ENCODE measurements at places on chromosomes 5 and 9.

GRCh38 chr5:36301858-36302603, at the start of gene RANBP3L:
Gene RANBP3L (minus strand): TSS chr5:36301902. CDS start chr5:36301416, 486 bp downstream.
- no peak for DNase-seq

- DNase-seq: no peak
Observed at GRCh38 chr5:154858972-154859871, 795 bp downstream of the CNOT8 start.

DNA sequence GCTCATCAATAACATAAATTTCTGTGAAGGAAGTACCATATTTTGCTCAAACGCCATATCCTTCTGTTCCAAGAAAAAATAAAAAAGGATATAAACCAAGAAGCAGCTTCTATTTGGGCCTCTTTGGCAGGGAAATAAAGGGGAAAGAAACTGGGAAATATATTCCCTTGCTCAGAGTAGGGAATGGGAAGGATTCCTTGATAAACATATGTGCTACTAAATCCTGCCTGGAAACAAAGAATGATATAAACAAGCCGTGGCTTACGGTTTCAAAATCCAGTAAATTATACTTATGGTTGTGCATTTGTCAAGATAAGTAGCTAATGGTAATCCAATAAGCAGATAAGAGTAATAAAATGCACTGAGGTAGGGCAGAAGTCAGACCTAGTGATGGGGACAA, 481.6 kb downstream of the NTRK2 start:
- no peak for DNase-seq

- no peak for DNase-seq
Observed at GRCh38 chr5:100446879-100447430, 88.2 kb upstream of the FAM174A start.

- no peak for DNase-seq
Observed at GRCh38 chr9:79693750-79694149, 122.0 kb downstream of the TLE4 start.

GRCh38 chr9:122263699-122264349, 816 bp downstream of the RBM18 start:
- no peak for DNase-seq

DNA sequence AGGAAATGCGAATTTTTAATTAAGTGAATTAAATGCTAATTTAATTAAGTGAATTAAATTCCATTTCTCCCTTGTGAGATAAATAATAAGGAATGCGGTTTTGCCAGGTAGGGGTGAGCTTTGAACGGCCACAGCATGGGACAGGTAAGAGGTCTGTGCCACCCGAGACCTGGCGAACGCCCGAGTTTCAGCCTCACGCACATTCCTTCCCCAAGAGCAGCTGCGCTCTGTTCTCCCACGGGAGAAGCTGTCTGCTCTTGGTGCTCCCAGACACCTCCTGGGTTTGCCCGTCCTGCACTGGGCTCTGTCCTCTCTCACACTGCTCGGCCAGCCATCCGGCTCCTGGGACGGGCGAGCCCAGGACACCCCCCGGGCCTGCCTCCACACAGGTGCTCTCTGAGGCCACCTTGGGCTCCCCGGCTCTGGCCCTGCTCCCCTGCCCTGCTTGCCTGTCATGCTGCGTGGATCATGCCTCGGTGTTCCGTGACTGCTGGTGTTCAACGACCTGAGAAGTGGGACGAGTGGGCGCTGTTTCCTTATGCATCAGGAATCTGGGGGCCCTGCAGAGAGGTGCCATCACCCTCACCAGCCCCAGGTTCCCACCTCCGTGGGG, 13.7 kb upstream of the CAMSAP1 start:
- no peak for DNase-seq

GRCh38 chr9:72046630-72047456, 13.6 kb downstream of the C9orf57 start:
- DNase-seq: no peak

DNA sequence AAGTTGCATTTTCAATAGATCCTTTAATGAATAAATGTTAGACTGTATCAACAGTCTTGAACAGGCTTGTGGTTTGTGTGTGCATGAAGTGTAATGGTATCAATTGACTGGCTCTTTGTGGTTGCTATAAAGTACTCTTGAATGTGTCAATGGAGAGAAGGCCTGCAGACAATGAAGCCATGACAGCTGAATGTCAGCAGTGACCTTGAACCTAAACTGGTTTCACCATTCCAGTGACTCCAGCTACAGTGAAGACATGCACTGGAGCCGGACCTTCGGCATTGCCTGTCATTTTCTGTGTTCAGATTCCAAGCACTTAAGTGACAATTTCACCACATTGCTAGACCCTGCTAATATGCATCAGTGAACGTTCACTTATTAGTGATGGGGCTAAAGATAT, 276.0 kb upstream of the TMEM161B start:
- DNase-seq: no peak

- DNase-seq: no peak
Observed at GRCh38 chr5:138737494-138738265, 15.5 kb upstream of the CTNNA1 start.

GRCh38 chr9:76529653-76530052, 70.7 kb downstream of the GCNT1 start:
- DNase-seq: no peak

- no peak for DNase-seq
Observed at GRCh38 chr9:93141771-93142483, 7.9 kb upstream of the NINJ1 start.

DNA sequence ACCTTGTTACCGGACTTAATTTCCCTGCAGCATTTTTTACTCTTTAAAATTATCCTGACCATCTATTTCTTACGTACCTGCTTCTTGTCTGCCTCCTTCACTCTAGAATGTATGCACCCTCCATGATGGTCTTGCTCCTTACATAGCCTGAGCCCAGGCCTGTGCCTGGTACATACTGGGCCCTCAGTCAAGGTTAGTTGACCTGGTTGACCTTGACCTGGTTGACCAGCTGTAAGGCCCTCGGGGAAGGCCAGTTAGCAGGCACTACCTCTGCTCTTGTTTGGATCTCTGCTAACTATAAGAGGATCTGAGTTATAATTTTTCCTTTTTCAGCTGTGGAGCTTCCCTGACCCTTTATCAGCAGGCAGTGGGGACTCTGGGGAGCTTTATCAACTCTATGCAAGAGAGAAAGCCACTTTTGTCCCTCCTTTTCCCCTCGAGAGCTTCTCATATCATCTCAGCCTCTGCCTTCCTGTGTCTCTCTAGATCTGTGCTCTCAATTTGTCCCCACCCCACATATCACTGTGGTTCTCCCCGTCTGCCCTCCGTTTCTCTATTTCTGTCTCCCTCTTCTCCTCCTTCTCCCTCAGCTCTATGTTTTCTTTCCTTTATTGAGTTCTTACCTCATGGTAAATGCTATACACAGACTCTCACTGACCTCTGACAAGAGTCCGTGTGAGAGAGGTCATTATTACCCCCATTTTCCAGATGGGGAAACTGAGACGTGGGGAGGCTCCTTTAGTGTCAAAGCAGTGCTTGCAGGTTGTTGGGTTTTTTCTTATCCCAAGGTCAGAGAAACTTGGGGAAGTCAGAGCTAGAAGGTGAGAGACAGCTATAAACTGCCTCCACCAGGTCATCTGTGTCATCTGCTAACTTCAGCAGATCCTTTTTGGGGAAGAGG, 28.6 kb downstream of the SPRY4 start:
- DNase-seq: no peak

GRCh38 chr5:126023994-126024441, 399.2 kb upstream of the GRAMD2B start:
- no peak for DNase-seq

GRCh38 chr9:120567874-120568273, 12.1 kb downstream of the CDK5RAP2 start:
- DNase-seq: no peak

DNA sequence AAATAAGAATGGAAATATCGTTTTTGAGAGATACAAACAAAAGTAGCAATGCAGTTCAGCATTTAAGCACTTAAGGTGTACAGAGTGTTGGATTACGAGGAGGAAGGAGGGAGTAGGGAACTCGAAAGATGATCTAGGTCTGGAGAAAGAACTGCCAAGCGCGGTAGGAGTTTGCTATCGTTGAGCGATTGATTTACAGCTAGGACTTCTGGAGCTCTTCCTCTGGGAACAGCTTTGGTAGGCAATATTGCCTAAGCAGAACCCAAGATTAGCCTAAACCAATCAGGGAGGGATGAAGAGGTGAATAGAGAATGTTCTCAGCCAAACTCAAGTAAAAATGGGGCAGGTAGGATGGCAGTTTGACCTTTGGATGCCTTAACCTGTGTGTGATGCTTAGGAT, 965 bp downstream of the CLTA start:
- DNase-seq: no peak

DNA sequence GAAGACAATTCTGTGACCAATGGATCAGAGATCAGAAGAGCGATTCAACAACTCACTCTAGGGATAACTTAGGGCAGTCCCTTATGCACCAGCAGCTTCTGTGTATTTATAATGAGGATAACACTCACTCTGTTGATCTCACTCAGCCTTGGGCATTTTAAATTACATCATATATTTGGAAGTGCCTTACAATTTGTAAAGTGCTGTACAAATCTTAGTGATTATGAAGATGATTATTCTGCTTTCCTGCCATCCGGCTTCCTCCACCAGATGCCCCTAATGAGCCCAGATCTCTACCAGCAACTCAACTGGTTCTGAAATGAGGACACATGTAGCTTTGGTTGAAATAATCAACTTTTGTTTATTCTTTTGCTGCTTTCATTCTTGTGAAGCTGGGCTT, 105.3 kb downstream of the PCSK1 start:
- DNase-seq: no peak

- no peak for DNase-seq
Observed at GRCh38 chr5:122192497-122193496, 63.5 kb downstream of the ZNF474 start.

DNA sequence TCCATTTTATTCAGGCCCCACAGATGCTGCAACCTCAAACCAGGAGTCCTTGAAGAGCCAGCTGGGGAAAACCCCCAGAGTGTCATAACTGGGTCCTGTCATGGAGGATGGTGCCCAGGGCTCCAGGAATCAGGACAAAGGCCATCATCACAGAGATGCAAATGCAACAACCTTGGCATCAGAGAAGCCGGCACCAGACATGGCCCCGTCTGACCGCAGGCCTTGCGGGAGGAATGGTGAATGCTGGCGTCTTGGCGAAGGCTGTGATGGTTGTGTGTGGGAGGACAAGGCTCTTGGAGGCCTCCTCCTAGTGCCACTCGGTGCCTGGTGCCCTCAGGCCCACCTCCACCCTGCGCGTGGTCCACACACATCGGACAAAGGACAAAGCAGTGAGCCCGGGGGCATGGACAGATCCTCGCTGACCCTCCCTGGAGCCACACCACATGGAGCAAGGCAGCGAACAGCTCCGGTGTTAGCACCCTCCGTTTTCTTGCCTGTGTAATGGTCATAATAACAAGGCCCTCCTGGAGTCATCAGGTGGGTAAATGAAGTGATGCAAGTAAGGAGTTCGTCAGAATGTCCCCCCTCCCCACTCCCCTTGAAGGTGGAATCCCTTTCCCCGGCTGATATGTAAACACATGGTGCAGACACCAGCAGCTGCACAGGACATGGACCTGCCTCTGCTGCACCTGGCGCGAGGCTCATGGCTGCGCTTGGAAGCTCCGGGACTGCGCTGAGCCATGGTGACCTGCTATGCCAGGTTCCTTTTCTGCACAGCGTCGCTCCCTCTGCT, 380.7 kb downstream of the IRX2 start:
- no peak for DNase-seq

GRCh38 chr9:29668732-29669131, 2095.5 kb upstream of the C9orf72 start:
- DNase-seq: no peak

DNA sequence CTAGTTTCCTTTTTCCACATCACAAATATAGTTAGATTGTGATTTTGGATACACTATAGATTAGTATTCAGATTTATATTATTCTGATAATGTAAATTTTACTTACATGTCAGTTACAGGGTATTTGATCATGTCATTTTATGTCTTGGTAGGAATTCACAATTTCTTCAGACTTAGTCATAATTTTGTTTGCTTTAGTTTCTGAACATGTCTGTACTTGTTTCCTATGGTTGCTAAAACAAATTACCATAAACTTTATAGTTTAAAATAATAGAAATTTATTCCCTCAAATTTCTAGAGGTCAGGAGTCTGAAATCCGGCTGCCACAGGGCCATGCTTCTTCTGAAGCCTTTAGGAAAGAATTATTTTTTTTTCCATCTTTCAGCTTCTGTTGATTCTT, 1817.2 kb upstream of the CDH9 start:
- no peak for DNase-seq

DNA sequence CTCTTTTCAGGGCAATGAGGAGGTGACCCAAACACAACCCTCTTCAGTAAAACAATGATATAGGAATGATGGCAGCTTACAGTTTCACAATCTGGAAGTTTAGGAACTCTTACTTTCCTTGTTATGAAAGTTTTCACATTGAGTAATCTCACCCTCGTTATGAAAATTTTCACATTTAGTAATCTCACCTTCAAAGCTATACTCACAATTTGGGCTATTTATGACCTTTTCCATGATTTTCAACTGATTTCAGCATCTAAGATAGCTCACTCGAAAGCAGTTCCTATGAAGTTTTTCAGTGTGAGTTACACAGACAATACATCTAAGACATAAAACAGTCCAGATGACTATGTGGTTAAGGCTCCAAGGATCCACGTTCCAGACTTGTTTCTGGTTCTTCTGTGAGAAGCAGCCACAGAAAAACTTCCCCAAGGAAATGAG, 57.1 kb downstream of the FOXD1 start:
- DNase-seq: no peak
